ENCODE measurements at places on chromosomes 16 and 17.

DNA sequence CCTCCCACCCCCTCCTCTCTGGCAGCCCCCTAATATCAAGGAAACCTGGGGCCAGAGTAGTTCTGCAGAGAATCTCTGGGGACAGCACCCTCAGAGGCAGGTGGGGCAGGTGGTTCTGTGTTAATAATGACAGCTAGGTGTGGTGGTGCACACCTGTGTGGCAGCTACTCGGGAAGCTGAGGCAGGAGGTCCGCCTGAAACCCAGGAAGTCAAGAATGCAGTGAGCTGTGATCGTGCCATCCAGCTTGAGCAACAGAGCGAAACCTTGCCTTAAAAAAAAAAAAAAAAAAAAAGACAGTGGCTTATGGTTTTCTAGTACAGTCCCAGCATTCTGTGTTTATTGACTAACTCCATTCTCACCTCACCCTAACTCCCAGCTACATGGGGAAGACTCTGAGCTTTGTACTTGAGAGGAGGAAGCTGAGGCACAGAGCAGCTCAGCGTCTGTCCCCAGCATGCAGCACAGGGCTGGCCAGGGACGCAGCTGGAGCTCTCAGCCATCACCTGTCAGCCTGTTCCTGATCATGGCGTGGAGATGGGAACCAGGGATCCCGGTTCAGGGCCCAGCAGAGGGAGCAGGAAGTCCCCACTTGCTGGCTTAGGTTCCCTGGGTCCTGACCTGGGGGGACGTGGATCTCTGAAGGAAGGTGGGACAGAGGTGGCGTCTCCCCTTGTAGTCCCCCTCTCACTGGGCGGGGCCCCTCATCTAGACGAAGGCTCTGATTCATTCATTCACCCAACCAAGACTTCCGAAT, 6.1 kb downstream of the DBNDD1 start:
- DNase-seq, result no peak

GRCh38 chr16:75379911-75380847, 53.1 kb downstream of the CFDP1 start:
- DNase-seq, result no peak

- DNase-seq, result peak; percentile 76
Observed at GRCh38 chr17:68011199-68011665, 15.0 kb upstream of the C17orf58 start.

DNA sequence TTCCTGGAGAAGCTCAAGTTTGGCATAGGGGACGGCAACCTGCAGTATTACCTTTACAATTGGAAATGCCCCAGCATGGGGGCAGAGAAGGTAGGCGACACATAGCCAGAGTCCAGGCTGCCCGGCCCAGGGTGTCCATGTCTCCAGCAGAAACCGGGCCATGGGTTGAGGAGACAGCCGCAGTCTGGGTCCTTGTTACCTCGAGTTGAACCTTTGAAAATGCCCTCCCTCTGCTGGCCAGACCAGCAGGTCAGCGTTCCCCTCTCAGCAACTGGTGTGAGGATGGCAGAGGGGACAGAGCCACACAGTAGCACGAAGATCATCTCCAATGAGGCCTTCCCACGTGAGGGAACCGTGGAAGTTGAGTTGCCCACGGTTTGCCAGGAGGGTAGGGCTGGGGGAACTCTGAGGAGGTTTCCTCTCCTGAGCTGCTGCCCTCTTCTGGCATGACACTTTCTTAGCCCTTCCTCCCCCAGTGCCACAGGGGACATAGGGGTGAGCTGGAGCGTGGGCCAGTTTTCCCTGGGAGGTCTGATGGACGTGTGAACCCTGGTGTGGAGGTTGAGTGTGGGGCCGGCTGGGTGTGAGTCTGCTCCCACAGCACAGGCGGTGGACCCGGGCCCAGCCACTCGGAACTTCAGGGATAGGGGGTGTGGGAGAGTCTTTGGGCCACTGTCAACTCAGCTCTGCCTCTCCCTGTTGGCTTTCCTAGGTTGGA, 27.2 kb downstream of the PLCD3 start:
- no peak for DNase-seq

DNA sequence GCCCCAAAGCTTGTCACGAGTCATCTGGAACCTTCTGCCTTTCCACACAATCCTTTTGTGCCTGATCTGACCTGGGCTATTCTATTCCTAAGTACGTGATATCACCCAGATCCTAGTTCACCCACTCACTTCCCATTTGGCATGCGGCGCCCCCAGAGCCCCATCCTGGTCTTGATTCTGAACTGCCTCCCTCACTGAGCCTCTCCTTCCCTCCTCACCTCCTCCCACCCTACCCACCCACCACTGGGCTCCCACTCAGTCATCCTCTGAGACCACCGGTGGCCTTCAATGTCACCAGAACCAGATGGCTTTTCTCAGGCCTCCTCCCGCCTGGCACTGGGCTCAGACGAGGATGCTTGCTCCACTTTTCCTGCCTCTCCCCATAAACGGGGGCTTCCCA, 18.5 kb downstream of the WDR45B start:
- DNase-seq, result no peak

- DNase-seq, result no peak
Observed at GRCh38 chr17:67511012-67511411, 133.9 kb downstream of the PITPNC1 start.

- peak; percentile 68 for DNase-seq
Observed at GRCh38 chr16:81415751-81416150, 28.9 kb upstream of the CMIP start.

DNA sequence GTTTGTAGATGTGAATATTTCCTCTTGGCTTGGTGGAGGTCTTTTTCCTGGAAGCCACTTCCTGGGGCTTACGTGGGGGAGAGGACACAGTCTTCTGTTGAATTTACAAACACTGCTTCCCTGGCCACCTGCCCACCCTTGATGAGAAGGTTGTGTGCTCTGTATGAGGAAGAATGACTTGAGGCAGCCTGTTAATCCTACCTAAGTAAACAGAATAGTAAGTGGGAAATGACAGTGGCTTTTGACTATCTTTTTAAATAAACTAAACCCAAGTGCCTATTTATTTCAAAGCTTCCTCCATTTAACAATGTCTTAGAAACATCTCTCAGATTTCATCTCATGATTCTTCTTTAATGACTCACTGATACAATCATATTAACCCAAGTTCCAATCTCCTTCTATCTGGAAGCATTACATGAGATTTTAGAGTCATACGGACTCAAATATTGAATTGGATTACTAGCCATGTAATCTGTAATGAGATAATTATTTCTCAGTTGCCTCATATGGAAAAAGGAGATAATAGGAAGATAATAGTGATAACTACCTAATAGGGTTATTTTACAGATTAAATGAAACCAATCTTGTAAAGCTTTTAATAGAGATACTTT, 96.6 kb upstream of the SMIM36 start:
- DNase-seq, result no peak

GRCh38 chr16:86614699-86615098, 36.4 kb downstream of the FOXL1 start:
- DNase-seq, result no peak

DNA sequence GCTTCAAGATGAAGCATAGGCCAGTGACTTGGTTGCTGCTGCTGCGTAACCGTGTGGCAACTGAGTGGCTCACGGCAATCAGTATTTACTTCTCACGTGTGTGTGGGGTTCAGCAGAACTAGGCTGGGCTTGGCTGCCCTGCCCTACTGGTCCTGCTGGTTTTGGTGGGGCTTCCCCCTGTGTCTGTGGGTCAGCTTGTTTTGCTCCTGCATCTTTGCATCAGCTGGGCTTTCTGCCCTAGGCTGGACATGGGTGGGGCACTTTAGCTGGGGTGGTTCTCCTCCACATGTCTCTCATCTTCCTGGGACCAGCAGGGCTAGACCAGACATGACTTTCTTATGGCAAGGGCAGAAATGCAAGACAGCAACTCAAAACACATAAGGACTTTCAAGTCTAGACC, 550.5 kb downstream of the MAF start:
- no peak for DNase-seq
